ENCODE measurements at places on chromosomes 13 and 19.

GRCh38 chr13:78659732-78660494 lies 958 bp upstream of the OBI1 start:
- DNase-seq, result no peak

DNA sequence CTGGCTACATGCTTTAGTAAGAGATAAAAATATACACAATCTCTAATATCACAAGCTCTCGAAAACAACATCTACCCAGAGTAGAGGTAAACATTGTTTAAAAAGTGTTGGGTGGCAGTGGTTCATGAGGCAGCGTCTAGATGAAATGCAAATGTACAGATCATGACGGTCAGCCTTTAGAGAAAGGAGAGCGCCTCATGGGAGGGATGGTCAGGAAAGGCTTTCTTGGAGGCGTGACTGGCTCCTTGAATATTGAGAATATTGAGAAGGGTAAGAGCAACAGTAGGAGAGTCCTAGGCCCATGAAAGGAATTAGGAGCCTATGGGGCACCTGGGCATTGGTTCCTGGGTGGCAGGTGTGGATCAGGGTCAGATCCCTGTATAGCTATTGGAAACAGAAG lies 10.6 kb downstream of the HNRNPUL1 start:
- no peak for DNase-seq

- no peak for DNase-seq
Measured at GRCh38 chr19:19550485-19550929, 12.4 kb downstream of the CILP2 start.

- DNase-seq, result no peak
Measured at GRCh38 chr19:32091241-32091640, 254.2 kb upstream of the ZNF507 start.

GRCh38 chr13:97182111-97182890 lies 39.8 kb upstream of the MBNL2 start:
- no peak for DNase-seq

GRCh38 chr19:5147978-5148793 lies 179.3 kb downstream of the KDM4B start:
- DNase-seq, result no peak

GRCh38 chr19:5107432-5108122 lies 138.7 kb downstream of the KDM4B start:
- DNase-seq, result no peak

- no peak for DNase-seq
Measured at GRCh38 chr13:35714588-35715377, 238.3 kb upstream of the MAB21L1 start.

DNA sequence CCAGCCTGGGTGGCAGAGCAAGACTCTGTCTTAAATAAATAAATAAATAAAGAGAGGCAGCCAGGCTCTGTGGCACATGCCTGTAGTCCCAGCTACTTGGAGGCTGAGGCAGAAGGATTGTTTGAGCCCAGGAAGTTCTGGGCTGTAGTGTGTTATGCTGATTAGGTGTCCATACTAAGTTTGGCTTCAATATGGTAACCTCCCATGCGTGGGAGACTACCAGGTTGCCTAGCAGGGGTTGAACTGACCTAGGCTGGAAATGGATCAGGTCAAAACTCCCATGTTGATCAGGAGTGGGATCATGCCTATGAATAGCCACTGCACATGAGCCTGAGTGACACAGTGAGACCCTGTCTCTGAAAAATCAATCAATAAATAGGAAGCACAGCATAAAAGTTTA lies 4.0 kb upstream of the SNRNP70 start:
- DNase-seq, result no peak

DNA sequence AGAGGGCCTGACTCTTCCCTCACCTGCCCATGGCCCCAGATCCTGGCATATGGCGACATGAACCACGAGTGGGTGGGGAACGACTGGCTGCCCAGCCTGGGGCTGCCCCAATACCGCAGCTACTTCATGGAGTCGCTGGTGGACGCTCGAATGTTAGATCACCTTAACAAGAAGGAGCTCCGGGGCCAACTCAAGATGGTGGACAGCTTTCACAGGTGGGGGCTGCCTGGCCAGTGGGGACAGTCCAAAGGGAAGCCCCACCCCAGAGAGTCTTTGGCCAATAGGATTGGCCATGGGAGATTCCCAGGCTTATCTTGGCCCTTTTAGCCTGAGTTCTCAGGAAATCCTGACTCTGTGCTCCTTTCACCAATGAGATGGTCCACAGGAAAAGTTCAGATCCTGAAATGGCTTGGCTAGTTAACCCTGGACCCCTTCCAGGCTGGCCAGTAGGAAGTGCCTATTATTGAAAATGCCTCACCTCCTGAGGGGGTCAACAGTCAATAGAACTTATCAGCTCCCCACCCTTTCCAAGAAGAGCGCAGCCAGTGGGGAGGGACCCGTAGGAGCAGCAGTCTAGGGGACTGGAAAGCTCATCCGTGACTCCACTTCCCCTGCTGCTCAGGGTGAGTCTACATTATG lies 7.0 kb downstream of the HRC start:
- DNase-seq, result no peak

Measured in activated CD4-positive, alpha-beta T cell treated with anti-CD3 and anti-CD28 coated beads for 24 hours (primary cell).